Activated naive CD8-positive, alpha-beta T cell treated with anti-CD3 and anti-CD28 coated beads, Interleukin-2, amount 10 ng/mL, durations not matched to agents 7 days and 5 days (primary cell): ENCODE measurements at places on chromosomes 12 and 14. TPM values are rescaled to one million over a fixed set of nuclear protein-coding genes. Genes with fewer than 3 reads are reported as not detected.
A peak's percentile ranks its signal among the peaks of the same experiment; 100 is the strongest.

DNA sequence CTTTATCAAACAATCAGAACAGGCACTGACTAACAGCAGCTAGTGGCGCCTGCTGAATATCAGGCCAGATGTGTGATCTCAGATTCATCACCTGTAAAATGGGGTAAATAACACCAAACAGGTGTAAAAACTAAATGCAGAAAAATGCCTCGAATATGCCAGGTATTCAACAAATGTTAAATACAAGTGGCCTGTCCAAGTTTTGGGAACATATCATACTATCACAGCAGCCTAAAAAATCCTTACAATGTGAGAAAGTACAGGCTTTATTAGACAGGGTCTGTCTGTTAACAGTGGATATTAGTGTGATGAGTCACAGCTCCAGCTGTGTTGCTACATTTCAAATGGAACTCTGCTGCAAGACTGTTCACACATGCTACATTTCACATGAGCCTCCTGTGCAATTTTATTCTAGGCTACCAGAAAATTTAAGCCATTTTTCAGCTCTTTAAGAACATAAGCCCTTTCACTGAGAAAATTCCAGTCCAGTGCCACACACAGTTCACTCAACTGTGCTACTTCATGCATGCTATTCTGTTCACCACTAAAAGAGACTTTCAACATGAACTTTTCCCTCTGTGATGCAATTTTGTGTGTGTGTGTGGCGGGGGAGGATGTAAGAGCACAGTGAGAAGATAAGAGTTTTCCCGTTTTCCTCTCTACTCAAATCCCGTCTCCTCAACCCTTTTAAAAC is 56.7 kb downstream of the MSRB3 start:
- H3K4me1 ChIP-seq = no peaks in the 10 kb centered on the region
- no peak overlapping the region for H3K4me3 ChIP-seq
- DNase-seq = no peak
- no peaks in the 10 kb centered on the region for H3K36me3 ChIP-seq
- H3K27ac ChIP-seq = no peak overlapping the region
- H3K27me3 ChIP-seq = peaks cover 8% of the 10 kb centered on the region

DNA sequence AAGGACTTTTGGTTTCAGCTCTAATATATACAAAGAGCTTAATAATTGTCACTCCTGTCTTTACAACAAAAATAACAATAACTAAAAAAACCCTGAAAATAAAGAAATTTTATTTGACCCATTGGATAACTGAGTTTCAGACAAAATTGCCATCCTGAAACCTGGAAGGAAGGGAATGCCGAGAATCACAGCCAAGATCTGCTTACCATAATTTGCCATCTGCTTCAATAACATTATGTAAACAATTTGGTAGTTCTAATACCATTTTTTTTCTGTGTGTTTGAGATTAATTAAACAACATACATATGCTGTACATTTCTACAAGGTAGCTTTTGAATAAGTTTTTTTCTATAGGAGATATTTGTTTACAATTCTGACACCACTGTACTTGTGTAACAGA is 596.3 kb upstream of the MGAT4C start:
- no peaks in the 10 kb centered on the region for H3K36me3 ChIP-seq
- H3K27ac ChIP-seq = no peak overlapping the region
- no peaks in the 10 kb centered on the region for H3K27me3 ChIP-seq
- no peak overlapping the region for H3K4me3 ChIP-seq

GRCh38 chr14:59419303-59419702 is 45.9 kb downstream of the GPR135 start:
- peaks cover 12% of the 10 kb centered on the region for H3K27me3 ChIP-seq
- DNase-seq = no peak
- peaks cover 3% of the 10 kb centered on the region for H3K36me3 ChIP-seq
- no peak overlapping the region for H3K4me3 ChIP-seq
- peaks cover 6% of the 10 kb centered on the region for H3K4me1 ChIP-seq

GRCh38 chr12:81450920-81451739 is 308.0 kb downstream of the PPFIA2 start:
- H3K4me1 ChIP-seq = peaks cover 1% of the 10 kb centered on the region
- H3K27me3 ChIP-seq = no peaks in the 10 kb centered on the region
- no peak overlapping the region for H3K4me3 ChIP-seq
- no peak overlapping the region for H3K27ac ChIP-seq
- no peaks in the 10 kb centered on the region for H3K36me3 ChIP-seq
- no peak for DNase-seq

Gene OAS2
- 244 TPM for total RNA-seq

Gene KRT80
- not detected for total RNA-seq

- no peak for DNase-seq
- no peaks in the 10 kb centered on the region for H3K27me3 ChIP-seq
- no peaks in the 10 kb centered on the region for H3K4me1 ChIP-seq
- no peak overlapping the region for H3K27ac ChIP-seq
- no peaks in the 10 kb centered on the region for H3K36me3 ChIP-seq
Measured at GRCh38 chr12:72295744-72296143, 23.6 kb downstream of the TRHDE start.

- no peak overlapping the region for H3K27ac ChIP-seq
- H3K27me3 ChIP-seq = no peaks in the 10 kb centered on the region
- H3K36me3 ChIP-seq = peaks cover 34% of the 10 kb centered on the region
- DNase-seq = no peak
- H3K4me1 ChIP-seq = peaks cover 46% of the 10 kb centered on the region
Measured at GRCh38 chr14:52348776-52349175, 34.7 kb downstream of the PTGER2 start.

- peak overlapping the region; percentile 84 for H3K27ac ChIP-seq
- peaks cover 47% of the 10 kb centered on the region for H3K4me1 ChIP-seq
- peak overlapping the region; percentile 94 for H3K4me3 ChIP-seq
- no peaks in the 10 kb centered on the region for H3K27me3 ChIP-seq
Measured at GRCh38 chr12:50507474-50507838, 2.7 kb downstream of the DIP2B start.

- no peak for DNase-seq
- H3K4me1 ChIP-seq = peaks cover 17% of the 10 kb centered on the region
- no peak overlapping the region for H3K4me3 ChIP-seq
- H3K27me3 ChIP-seq = no peaks in the 10 kb centered on the region
Measured at GRCh38 chr14:65250162-65250495, 147.8 kb upstream of the MAX start.

- peaks cover 5% of the 10 kb centered on the region for H3K36me3 ChIP-seq
- H3K27me3 ChIP-seq = peaks cover 4% of the 10 kb centered on the region
- peak; percentile 56 for DNase-seq
- H3K4me1 ChIP-seq = peaks cover 57% of the 10 kb centered on the region
- H3K4me3 ChIP-seq = peak overlapping the region; percentile 59
Measured at GRCh38 chr12:51970904-51971646, 19.6 kb downstream of the ACVR1B start.

GRCh38 chr14:95765051-95765450 is 51.1 kb upstream of the TCL1A start:
- H3K36me3 ChIP-seq = no peaks in the 10 kb centered on the region
- no peak for DNase-seq
- H3K4me3 ChIP-seq = no peak overlapping the region

Gene SPX
- total RNA-seq = 0.23 TPM

Gene FAM186B
- 0.11 TPM for total RNA-seq

GRCh38 chr12:802242-803120 is 50.1 kb downstream of the WNK1 start:
- no peak for DNase-seq
- no peaks in the 10 kb centered on the region for H3K27me3 ChIP-seq
- H3K4me3 ChIP-seq = no peak overlapping the region

Gene VWF
- total RNA-seq = 0.23 TPM

Gene LMBR1L
- 112 TPM for total RNA-seq

DNA sequence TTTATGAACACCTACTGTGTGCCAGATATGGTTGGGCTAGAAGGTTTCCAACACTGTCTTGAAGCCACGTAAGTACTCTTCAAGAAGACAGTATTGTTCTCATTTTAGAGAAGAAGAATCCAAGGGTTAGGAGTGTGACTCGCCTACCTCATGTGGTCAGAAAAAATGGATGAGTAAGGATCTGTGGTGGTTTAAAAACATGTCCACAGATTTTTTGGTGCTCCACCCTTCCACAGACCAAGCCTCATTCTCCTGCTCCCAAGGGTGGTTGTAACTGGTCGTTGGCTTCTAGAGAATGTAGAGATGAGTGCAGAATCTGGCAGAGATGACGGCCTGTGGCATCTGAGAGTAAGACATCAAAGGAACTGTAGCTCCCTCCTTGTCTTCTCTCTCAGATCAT is 30.3 kb upstream of the TTC7B start:
- no peak overlapping the region for H3K27ac ChIP-seq
- DNase-seq = no peak
- peaks cover 8% of the 10 kb centered on the region for H3K4me1 ChIP-seq
- no peaks in the 10 kb centered on the region for H3K27me3 ChIP-seq

Gene SERPINA6
- total RNA-seq = not detected

- H3K27ac ChIP-seq = no peak overlapping the region
- peaks cover 10% of the 10 kb centered on the region for H3K36me3 ChIP-seq
- peak overlapping the region; percentile 53 for H3K4me3 ChIP-seq
- peaks cover 2% of the 10 kb centered on the region for H3K27me3 ChIP-seq
- DNase-seq = no peak
Measured at GRCh38 chr12:121467638-121468498, 68.0 kb downstream of the RNF34 start.

- peak overlapping the region; percentile 68 for H3K4me3 ChIP-seq
- no peak for DNase-seq
- H3K4me1 ChIP-seq = peaks cover 12% of the 10 kb centered on the region
- peaks cover 2% of the 10 kb centered on the region for H3K36me3 ChIP-seq
- peaks cover 2% of the 10 kb centered on the region for H3K27me3 ChIP-seq
- peak overlapping the region; percentile 72 for H3K27ac ChIP-seq
Measured at GRCh38 chr12:104276273-104277131, 27.0 kb upstream of the EID3 start.

Gene BATF
- total RNA-seq = 34.1 TPM

Gene GNPNAT1
- 9.7 TPM for total RNA-seq

DNA sequence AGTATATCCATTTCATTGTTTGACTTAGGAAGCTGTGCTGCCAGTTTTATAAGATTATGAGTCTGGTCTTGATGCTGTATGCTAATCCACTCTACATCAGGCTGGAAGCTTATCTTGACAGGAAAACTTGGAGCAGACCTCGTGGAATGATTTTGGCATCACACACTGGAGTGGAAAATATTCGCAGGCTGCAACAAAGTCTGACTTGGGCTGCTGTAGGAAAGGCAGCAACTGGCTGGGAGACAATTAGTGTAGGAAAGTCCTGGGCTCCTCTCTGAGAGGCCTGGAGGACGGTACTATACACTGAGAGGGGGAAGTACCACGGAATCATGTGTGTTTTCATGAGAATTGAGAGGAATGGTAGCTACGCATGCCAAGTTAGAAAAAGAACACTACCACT is 383.7 kb downstream of the ETNK1 start:
- no peak overlapping the region for H3K27ac ChIP-seq
- no peak for DNase-seq
- H3K4me1 ChIP-seq = no peaks in the 10 kb centered on the region
- no peaks in the 10 kb centered on the region for H3K36me3 ChIP-seq

GRCh38 chr12:61251076-61251475 is 1009.1 kb upstream of the USP15 start:
- no peak overlapping the region for H3K4me3 ChIP-seq
- H3K27me3 ChIP-seq = no peaks in the 10 kb centered on the region
- DNase-seq = no peak
- H3K36me3 ChIP-seq = no peaks in the 10 kb centered on the region
- H3K27ac ChIP-seq = no peak overlapping the region

Gene MIPOL1
- not detected for total RNA-seq

Gene WNT5B
- not detected for total RNA-seq

Gene DBX2
- total RNA-seq = not detected

DNA sequence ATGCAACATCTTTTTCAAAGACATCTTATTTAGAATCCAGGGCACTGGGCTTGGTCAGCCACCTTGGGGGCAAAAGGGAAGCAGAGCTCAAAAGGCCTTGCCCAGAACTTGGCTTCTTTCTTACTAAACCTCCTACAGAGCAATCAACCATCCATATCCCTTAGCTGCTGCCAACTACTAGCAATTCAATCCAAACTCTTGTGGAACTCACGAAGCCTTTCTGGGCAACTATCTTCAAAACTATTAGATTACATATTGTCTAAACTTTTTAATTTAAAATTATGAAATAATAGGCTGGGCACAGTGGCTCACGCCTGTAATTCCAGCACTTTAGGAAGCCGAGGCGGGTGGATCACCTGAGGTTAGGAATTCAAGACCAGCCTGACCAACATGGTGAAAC is 95.5 kb downstream of the PAWR start:
- no peaks in the 10 kb centered on the region for H3K27me3 ChIP-seq
- no peak overlapping the region for H3K4me3 ChIP-seq
- H3K27ac ChIP-seq = no peak overlapping the region
- H3K4me1 ChIP-seq = no peaks in the 10 kb centered on the region

- no peaks in the 10 kb centered on the region for H3K36me3 ChIP-seq
- peaks cover 31% of the 10 kb centered on the region for H3K4me1 ChIP-seq
- H3K27me3 ChIP-seq = no peaks in the 10 kb centered on the region
Measured at GRCh38 chr14:101962503-101962874, 1.9 kb upstream of the DYNC1H1 start.

Gene STAC3
- total RNA-seq = 10.7 TPM

DNA sequence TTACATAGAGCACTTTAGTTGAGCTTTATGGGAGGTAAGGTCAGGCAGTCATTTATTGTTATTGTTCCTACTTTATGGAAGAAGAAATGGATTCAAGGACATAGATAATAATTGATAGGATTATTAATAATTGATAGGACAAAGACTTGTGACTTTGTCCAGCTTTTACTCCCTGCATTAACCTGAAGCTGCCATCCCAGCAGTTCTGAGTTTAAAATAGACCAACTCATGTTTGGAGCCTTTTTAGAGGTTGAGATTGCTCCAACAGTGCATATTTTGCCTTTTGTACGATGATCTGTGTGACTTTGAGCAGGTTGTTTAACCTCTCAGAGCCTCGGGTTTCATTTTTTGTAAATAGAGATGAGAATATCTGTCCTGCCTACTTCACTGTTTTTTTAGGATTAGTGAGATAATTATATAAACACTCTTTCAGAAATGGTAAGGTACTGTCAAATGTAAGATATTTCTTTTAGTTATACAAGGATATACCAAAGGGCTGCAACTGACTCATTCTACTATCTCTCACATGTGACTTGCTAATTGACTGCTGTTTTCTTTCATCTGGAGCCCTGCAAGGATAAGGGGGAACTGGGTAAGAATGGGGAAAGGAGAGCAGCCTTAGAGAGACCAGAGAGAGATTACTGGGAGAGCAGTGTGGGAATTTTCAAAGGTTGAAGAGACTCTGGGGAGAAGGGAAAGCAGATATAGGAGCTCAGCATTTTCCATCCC is 15.3 kb downstream of the WDR20 start:
- H3K27ac ChIP-seq = no peak overlapping the region
- no peaks in the 10 kb centered on the region for H3K27me3 ChIP-seq
- H3K4me3 ChIP-seq = no peak overlapping the region
- no peak for DNase-seq
- H3K4me1 ChIP-seq = peaks cover 7% of the 10 kb centered on the region

- peaks cover 34% of the 10 kb centered on the region for H3K36me3 ChIP-seq
- H3K4me1 ChIP-seq = no peaks in the 10 kb centered on the region
- H3K4me3 ChIP-seq = no peak overlapping the region
- no peak for DNase-seq
Measured at GRCh38 chr14:75699331-75699730, 38.3 kb downstream of the TTLL5 start.

Gene RGS6
- not detected for total RNA-seq

Gene LBHD2
- not detected for total RNA-seq

GRCh38 chr14:95044463-95045105 is 112.7 kb downstream of the DICER1 start:
- no peak overlapping the region for H3K27ac ChIP-seq
- H3K4me3 ChIP-seq = no peak overlapping the region
- H3K4me1 ChIP-seq = no peaks in the 10 kb centered on the region
- no peaks in the 10 kb centered on the region for H3K36me3 ChIP-seq
